ENCODE measurements at places on chromosomes 12 and 14.
A peak's percentile ranks its signal among the peaks of the same experiment; 100 is the strongest.

DNA sequence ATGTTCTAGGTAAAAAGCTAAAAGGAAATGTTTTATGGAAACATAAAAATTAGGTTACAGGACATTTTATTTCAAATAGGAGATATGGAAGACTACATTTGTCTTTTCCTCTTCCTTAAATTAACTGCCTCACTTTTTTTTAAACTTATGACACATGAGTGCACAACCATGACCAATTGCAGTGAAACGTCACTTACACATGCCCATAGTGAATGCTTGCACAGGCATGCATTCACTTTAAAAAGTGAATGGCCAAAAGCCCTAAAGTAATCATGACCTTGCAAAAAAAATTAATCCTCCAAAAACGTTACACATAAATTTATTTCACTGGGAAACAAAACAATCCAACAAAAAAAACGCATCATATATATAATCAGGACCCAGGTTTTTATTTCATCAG is 343.2 kb upstream of the TMTC1 start:
- no peak for DNase-seq

DNA sequence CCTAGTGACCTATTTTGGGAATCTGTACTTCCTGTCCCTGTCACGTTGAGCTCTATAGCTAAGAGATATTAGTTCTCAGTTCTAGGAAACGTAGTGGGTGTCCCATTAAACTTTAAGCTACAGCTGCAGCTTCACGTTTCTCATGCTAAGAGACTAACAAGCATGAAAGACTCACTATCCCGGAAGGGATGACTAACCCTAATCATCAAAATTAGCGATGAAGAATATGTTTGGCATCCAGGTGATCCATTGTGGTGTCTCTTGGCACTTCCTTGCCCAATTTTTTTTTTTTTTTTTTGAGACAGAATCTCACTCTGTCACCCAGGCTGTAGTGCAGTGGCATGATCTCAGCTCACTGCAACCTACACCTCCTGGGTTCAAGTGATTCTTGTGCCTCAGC is 11.0 kb upstream of the LALBA start:
- DNase-seq, result no peak

- no peak for DNase-seq
Measured at GRCh38 chr14:89489761-89490437, 72.9 kb upstream of the FOXN3 start.

DNA sequence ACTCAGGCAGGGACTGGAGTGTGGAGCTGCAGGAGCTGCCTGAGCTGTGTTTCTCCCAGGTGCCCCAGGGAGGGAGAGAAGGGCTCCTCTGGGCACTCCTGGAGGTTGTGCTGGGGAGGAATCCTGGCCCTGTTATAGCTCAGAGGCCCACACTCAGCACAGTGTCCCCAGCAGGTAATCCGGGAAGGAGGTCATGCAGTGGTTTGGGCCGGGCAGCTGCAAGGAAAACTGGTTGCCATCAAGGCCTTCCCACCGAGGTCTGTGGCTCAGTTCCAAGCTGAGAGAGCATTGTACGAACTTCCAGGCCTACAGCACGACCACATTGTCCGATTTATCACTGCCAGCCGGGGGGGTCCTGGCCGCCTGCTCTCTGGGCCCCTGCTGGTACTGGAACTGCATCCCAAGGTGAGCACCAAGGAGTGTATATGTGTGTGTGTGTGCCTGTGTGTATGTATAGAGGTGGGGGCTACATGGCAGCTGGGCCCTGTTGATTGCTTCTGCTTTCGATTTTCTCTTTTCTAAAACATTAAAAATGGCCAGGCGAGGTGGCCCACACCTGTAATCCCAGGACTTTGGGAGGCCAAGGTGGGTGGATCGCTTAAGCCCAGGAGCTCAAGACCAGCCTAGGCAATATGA is 2.0 kb downstream of the AMHR2 start:
- no peak for DNase-seq

GRCh38 chr12:55051197-55051947 is 31.6 kb downstream of the NEUROD4 start:
- DNase-seq, result no peak

- no peak for DNase-seq
Measured at GRCh38 chr14:66445936-66446335, 40.2 kb upstream of the CCDC196 start.

GRCh38 chr12:103198499-103198898 is 241.0 kb downstream of the ASCL1 start:
- DNase-seq, result no peak

DNA sequence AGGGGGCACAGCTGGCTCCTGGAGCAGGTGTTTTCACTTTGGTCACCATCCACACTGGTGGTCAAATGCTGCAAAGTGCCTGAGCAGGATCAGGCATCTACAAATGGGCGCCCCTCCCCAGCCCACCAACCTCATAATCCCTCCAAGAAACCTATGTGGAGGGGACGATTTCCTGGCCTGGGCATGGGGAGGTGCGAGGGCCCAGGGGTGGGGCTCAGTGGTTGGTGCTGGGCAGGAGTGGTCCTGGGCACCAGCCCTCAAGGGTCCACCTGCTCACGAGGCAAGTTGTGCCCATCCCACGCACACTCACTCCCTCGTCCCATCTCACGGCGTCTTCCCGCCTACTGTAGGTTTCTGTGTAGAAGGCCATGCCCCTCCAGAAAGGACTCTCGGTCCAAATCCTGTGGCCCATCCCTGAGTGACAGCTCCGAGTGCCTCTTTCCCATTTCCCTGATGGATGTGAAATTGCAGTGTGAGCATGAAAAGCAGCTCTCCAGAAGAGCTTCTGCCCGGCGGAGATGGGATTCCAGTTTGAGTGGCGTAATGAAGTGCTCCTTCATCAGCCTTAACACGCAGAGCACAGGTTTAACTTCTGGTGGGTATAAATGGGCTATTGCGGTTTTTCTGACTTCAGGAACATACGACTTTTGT is 36.9 kb downstream of the SLC15A4 start:
- no peak for DNase-seq

GRCh38 chr14:87343652-87344051 is 649.3 kb downstream of the GALC start:
- no peak for DNase-seq

DNA sequence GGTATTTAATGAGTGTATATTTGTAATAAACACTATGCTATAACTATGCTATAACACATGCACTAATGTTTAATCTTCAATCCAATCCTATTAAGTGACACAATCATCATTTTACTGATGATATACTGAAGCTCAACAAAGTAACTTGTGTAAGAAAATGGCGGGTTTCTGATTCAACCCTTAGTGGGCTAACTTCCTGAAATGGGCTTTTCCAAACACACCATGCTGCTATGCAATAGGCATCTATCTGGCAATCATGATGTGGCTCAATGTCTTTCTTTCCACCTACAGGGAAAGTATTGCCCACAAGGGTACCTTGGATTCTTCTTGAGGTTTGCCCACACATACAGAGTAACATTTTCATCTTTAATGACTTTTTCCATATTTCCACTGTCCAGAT is 48.3 kb downstream of the DNAI7 start:
- no peak for DNase-seq

GRCh38 chr14:19975291-19975690 is at the start of gene OR4K15:
Gene OR4K15, plus strand, starts transcription at chr14:19975591. Its CDS starts 0 bp downstream, at chr14:19975591.
- DNase-seq, result no peak

DNA sequence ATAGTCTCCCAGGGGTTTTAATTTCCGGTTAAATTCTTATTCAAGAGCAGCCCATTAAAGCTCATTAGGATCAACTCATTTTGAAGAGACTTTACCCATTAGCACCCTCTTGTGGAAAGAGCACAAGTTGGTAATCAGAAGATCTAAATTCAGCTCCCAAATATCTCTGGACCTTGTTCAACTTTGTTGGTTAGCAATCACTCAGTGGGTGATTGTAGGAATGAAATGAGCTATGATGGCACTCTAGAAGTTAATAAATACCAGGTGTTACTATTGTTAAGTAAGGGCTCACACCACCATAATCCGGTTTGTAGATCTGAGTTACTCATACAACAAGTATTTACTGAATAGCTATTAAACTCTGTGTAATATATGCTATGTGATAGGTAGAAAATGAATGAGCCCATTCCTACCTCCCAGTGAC is 42.9 kb downstream of the TRIP11 start:
- peak; percentile 6 for DNase-seq

DNA sequence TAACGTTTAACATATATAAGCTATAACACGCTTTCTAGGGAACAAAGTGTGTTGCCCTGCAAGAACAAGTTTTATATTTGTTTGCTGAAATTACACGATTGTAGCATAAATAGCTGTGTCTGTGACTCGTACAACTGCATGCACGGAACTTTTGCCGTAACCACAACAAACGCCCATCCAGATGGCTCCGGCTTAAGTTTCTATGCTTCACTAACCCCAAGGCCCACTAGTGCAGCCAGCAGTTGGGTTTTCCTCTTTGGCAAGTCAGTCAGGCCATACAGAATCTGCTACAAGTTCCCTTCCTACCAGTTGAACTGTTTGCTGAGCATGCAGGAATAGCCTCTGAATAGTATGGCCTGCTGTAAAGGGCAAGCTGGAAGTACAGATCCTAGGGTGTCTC is 12.1 kb downstream of the CSRP2 start:
- DNase-seq, result no peak

- DNase-seq, result no peak
Measured at GRCh38 chr12:121383601-121384021, 16.3 kb upstream of the RNF34 start.

DNA sequence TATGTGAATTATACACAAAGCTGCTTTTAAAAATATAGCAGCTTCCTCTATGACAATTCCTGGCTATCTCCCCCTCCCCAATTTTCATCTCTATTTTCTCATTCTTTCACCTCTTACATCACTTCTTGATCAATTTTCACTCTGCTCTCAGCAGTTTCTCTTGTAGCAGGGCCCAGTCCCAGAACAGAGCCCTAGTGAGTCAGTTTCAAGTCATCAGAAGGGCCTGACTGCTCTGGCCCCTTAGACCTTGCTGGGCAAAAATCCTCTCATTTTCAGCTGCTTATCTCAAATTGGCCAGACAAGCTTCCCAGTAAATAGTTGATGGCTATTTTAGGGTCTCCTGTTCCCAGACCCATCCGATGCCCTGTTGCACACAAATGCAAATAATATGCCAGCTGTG is 101.4 kb downstream of the TTC7B start:
- DNase-seq, result no peak

GRCh38 chr12:130424858-130425697 is 87.4 kb downstream of the PIWIL1 start:
- DNase-seq, result no peak

GRCh38 chr14:99323603-99324185 is 51.7 kb upstream of the BCL11B start:
- DNase-seq, result no peak

DNA sequence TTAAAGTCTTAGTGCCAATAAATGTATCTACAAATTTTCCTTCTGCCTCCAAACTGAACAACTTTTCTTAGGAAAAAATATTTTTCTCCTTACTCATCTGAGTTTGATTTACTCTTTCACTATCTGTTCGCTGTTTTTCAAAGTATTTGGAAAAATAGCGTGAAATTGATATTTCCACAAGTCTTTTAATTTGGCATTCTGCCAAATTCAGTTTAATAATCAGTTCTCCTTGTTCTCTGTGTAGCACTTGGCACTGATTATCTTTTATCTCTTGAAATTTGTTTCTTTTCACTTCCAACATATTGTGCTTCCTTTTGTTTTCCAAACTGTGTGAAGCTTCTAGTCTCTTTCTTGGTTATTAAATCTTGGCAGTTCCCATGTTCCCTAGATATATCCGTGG is 559.8 kb downstream of the RPL10L start:
- DNase-seq, result no peak

GRCh38 chr12:111034083-111034885 is 113.9 kb upstream of the MYL2 start:
- peak; percentile 88 for DNase-seq

- DNase-seq, result no peak
Measured at GRCh38 chr12:27754795-27755194, 25.2 kb upstream of the KLHL42 start.

DNA sequence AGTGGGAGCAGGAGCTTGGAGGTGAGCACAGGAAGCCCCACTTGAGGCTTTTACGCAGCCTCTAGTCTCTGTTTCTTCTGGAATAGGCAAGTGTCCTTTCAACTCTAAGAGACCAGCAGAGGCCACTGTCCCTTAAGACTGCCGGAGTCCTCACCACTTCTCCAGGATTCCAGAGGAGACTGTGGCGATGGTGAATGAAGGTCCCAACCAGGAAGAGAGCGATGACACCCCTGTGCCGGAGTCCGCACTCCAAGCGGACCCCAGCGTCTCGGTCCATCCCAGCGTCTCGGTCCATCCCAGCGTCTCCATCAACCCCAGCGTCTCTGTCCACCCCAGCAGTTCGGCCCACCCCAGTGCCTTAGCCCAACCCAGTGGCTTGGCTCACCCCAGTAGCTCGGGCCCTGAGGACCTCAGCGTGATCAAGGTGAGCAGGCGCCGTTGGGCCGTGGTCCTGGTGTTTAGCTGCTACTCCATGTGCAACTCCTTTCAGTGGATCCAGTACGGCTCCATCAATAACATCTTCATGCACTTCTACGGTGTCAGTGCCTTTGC is 442 bp downstream of the FLVCR2 start:
- DNase-seq, result peak; percentile 88

- no peak for DNase-seq
Measured at GRCh38 chr14:51824191-51824590, 36.2 kb upstream of the GNG2 start.

DNA sequence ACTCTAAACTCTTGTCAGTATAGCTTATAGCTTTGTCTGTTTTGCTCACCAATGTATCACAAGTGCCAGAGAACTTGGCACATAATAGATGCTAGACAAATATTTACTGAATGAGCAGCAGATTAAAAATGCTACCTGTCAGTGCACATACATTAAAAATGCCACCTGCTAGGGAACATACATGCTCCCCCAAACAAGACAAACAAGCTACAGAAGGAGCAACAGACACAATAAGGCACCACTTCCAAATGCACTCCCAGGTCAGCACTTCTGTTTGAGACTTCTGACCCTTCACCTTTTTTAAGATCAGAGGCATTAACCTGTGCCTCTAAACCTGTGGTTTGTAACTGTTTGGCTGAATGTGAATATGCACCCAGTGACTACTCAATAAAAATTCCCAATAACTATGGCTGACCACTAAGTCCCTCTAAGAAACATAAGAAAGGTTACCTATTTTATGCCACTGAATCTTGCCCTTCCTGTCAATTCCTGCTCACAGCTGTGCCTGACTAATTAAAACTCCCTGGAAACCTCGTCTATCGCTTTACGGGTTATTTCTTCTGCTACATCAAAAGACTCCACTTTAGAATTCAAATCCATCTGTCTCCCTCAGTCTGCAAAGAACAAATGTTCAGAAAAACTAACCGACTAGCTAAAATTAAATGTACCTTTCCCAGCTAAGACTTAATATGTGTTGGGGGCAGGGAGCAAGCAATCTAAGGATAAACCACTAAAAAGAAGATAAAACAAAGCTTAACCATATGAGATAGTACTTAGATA is 41.0 kb downstream of the HECTD4 start:
- no peak for DNase-seq

GRCh38 chr14:67237591-67237990 is 3.6 kb upstream of the PALS1 start:
- no peak for DNase-seq

DNA sequence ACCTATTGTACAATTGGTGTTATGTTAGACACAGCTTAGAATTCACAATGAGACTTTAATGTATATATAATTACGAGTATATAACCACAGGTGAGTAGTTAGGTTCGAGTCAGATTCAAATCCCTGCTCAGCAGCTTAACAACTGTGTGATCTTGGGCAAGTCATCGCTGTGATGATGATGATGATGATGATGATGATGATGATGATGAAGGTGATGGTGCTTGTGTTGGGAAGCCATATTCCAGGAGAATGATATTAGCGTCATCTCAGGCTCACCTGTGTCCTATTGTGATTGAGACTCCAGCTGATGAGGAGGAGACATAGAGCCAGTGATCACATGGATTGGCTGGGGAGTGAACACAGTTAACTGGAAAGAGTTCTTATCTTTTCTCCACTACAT is 16.5 kb downstream of the RFX4 start:
- no peak for DNase-seq

GRCh38 chr14:73231981-73232851 is 5.1 kb upstream of the PAPLN start:
- no peak for DNase-seq

Data from T47D (cell line).